ENCODE measurements at places on chromosomes 5 and 9.
A peak's percentile ranks its signal among the peaks of the same experiment; 100 is the strongest.

- peak; percentile 73 for DNase-seq
Observed at GRCh38 chr9:132669698-132670456, at the start of gene DDX31. Gene DDX31 (minus strand): TSS chr9:132669983. CDS start chr9:132669934, 49 bp downstream.

DNA sequence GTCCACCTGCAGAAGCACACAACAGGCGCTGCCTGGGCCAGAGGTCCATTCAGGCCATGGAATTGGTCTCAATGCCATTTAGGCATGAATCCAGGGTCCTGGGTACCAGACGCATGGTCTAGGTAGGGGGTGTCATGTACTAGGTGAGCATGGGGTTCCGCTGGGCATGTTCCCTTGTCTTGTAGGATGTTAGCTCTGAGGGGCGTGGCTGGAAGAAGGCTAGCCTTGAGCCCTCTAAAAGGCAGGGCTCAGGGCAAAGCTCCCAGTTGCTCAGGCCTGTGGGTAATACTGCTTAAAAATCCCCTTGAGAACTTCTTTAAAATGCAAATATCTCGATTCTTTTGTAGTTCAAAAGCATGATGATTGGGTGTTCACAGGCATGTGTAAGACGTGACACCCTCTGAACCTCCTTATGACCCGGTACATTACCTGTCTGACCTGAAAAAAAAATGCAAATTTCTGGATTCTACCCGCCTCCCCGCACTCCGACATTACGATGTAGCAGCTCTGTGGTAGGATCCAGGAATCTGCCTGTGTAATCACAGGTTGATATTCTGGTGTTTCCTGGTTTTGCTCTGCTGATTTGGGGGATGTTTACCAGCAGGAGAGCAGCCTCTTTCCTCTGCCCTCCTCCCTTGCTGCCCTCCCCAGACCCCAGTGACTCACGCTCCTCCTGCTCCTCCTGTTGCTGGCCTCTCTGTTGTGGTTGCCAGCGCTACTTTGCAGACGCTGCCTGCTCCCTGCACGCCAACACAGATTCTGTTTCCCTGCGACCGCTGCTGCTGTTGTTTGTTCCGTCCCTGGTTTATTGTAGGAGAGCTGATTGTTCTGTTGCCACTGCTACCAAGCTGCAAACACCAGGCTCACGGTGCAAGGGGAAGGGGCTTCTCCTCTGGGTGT lies 5.7 kb downstream of the TMC1 start:
- DNase-seq: peak; percentile 82

DNA sequence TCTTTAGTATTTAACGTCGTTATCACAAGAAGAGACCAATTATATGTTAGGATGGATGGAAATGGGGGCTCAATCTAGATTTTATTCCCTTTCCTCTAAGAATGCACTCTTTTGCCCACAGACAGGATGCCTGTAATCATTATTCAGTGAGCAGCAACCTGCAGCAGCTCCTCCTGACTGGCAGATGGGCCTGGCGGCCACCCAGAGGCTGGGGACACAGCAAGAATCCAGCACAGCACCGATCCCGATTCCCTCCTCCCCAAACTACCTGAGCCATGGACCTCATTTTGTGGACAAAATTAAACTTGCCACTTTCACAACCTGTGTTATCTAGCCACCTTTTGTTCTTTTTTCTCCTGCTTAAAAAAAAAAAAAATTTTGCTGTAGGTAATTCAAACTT lies 101.0 kb downstream of the USP20 start:
- no peak for DNase-seq

DNA sequence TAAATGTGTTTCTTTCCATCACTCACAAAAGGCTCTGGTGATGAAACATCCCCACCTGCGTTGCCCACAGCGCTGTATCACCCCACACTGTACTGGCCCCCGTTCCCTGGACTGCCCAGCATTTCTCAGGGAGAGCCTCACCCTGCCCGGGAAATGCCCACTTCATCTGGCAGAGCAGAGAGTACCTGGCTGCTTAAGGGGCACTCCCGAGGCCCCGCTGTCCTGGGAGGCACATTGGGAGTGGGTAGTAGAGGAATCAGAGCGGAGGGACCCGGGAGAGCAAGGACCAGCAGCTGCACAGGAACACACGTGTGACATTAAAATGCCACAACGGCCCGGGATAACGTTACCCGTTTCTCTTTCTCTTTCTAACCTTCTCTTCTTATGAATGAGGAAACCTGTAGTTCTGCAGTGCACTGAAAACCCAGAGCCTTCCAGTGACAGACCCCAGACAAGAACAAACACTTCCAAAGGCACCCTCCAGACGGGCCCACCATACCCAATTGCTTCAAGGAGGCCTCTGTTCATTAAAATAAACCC lies 110.0 kb downstream of the ROR2 start:
- no peak for DNase-seq

DNA sequence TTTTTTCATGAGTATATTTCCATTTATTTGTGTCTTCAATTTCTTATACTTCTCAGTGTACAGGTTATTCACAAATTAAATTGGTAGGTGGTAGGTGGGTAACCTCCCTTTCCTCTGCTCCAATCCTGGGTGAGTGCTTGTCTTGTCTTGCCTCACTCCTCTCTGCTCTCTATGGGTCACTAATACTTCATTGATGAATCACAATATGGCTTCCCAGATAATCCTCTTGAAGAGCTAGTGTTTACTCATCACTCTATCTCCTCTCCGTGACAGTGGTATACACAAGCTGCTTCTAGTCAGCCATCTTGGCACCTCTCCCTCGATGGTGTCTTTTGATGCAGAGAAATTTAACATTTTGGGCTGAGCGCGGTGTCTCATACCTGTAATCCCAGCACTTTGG lies 331.8 kb upstream of the NMUR2 start:
- no peak for DNase-seq

DNA sequence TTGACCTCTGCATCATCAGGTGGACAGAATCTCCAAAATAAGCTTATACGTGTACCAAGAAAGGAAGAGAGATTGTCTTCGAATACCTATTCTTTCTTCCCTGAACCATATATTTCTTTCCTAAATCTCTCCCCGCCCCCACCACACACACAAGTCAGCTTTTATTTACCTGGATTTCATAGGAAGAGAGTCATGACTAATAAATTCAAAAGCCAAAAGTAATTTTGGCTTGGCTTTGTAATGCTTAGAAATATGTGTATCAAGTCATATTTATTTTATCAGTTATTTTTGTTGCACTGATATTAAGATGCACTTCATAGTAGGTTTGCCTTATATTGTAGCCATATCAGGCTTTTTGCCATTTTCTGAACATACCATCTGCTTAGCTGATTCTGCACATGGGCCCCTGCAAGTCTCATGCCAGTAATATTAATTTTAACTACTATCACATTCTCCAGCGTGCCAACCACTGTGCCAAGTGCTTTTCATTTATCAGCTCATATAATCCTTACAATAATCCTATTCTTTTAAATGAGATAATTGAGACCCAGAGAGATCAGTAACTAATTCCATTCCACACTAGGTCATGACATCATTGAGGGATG lies 1405.3 kb upstream of the NUDT12 start:
- no peak for DNase-seq

DNA sequence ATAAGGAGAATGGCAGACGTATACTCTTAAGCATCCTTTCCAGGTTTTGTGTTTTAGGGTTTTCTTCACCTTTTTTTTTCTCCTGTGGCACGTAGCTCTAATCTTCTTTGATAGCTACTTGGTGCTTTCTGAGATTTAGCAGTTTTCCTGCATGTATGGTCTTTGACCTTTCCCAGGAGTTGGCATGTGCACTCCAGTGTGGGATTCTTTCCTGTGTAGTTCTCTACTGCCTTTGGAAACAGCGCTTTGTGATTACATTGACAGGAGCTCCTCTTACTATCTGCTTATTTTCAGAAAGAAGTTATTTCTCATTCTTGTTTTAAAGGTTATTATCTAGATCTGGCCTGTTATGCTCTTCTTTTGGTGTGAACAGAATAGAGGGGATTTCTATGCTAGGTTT lies 65.5 kb downstream of the UNC13B start:
- no peak for DNase-seq

DNA sequence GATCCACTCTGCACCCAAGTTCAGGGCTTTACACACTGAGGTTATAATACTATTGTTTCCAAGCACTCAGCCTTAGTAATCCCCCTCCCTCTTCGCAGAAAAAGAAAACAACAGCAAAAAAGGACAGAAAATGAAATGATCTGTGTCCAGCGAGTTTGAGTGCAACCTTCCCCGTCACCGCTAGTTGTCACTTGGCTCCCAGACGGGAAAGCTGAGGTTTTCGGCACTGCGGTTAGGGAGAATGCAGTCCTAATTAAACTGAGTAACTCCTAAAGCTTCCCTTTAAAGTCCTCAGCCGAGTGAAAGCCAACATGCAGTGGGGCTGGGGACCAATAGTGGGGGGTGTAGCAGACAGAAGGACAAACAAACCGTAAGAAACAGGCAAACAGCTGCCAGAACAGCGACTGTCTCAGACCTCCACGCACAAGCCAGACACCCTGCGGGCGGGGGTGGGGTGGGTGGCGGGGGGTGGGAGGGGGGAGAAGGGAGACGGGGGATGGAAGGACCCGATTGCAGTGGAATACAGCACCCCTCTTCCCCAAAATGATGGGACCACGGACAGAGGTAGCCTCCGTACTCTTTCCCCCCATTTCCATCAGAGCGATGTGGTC lies 680 bp downstream of the GLRA1 start:
- DNase-seq: no peak

- no peak for DNase-seq
Observed at GRCh38 chr9:136562746-136563495, 17.1 kb upstream of the NOTCH1 start.

- DNase-seq: no peak
Observed at GRCh38 chr9:20835377-20836286, 151.6 kb downstream of the FOCAD start.

DNA sequence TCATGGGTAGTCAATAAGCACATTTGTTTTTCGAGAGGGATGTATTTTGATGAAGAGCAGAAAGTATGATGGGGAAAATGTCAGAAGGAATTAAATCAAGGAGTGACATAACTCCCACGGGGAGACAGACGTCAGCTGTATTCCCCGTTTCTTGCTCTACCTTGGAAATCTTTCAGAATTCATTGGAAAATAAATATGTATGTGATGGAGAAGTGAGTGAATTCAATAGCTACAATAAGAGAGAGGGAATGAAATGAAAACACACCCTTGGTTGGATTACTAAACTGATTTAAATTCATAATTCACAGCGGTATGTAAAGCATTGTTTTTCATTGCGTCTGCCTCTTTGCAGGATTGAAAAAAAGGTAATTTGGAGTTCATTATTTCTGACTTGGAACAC lies 209.7 kb upstream of the KLF4 start:
- no peak for DNase-seq

- DNase-seq: no peak
Observed at GRCh38 chr5:19261879-19262278, 726.1 kb downstream of the CDH18 start.

DNA sequence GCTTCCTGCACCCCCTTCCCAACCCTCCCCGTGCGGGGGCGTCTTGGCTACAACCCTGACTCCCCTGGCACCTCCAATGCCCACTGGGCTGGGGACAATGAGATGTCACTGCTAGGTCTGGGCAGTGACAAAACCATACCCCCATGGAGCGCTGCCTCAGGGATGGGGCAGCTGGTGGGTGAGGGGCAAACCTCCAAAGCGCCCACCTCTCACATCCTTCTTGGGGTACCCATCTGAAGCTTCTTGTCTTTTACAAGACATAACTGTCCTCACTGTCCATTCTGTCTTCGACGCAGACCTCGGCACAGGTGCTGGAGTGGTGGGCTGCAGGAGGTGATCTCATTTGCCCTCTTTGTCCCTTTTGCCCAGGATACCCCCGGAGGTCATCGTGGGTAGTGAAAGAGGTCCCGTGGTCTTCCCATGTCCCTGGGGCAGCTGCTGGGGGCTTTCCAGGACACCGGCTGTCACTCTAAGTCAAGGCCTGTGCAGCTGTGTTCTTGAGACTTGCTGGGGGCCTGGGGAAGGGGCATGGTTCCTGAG lies 27.8 kb upstream of the CSF1R start:
- DNase-seq: no peak

GRCh38 chr9:16266648-16267276 lies 603.7 kb downstream of the BNC2 start:
- DNase-seq: peak; percentile 15

DNA sequence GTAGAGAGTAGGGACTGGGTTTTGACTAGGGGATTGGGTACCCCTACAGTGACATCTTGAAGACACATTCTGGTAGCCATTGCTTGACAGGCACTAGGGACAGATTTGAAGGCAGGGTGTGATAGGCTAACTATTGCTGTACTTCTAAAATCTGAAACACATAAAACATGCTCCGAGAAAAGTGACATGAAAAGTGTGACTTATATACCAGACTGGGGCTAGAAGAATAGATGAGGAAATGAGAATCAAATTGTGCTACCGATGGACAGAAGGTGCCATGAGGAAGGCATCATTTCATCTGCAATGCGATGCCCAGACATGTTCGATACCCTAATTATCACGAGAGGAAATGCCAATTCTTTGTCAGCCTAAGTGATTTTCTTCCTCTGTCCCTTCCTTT lies 475.8 kb downstream of the SPOCK1 start:
- no peak for DNase-seq

GRCh38 chr5:133327946-133328401 lies 276.2 kb downstream of the HSPA4 start:
- DNase-seq: no peak

DNA sequence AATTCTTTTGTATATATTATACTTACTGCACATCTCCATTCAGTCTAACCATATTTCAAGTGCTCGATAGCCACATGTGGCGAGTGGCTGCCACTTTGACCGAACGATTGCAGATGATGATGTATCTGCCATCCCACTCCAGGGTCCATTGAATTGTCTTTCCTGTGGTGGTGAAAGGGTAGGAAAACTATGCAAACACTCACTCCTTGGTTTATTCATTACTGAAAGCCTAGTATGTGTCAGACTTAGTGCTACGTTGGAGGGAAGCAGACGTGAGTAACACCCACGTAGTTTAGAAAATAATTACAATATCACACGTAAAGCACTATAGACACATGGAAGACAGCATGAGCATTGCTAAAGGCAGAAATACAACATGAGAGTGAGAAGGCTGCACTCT lies 353.7 kb downstream of the CSNK1G3 start:
- peak; percentile 89 for DNase-seq

GRCh38 chr5:54249210-54250028 lies 61.0 kb downstream of the ARL15 start:
- peak; percentile 40 for DNase-seq

GRCh38 chr9:124897570-124898460 lies 35.9 kb downstream of the ARPC5L start:
- no peak for DNase-seq

DNA sequence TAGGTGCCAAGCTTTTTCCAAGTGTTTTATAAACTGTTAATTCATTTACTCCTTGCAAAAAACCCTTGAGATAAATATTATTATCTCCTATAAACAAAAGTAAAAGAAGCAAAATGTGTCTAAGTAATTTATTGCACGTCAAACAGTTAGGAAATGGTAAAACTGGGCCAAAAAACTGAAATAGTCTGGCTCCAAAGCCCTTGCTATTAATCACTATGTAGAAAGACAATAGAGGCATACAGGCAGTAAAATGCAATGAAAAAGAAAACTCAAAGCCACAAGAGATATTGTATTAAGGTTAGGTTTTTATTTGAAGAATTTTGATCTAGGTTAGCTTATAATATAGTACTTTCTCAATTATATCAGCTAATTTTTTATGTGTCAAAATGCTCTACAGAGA lies 457.7 kb downstream of the ANXA1 start:
- no peak for DNase-seq

GRCh38 chr5:79378510-79379186 lies 135.3 kb downstream of the HOMER1 start:
- DNase-seq: no peak

GRCh38 chr9:22469928-22470544 lies 23.4 kb downstream of the DMRTA1 start:
- peak; percentile 56 for DNase-seq
